ENCODE measurements at places on chromosomes 4 and X.

DNA sequence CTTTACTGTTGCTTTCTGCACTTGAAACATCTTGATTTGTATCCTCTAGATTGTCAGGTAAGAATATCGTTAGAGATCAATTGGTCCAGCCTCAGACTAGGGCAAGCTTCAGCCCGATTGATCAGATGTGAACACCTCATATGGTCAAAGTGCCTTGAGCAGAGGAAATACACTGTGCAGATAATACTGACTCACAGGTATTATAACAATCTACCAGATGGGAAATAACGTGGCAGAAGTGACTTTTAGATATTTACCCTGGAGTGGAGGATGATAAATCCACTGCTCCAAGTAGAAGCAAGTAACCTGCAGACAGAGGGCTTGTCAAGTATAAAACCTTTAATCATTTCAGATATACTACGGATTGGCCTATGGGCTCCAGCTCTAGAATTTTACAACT, 17.9 kb downstream of the VEGFC start:
- no peak for DNase-seq

DNA sequence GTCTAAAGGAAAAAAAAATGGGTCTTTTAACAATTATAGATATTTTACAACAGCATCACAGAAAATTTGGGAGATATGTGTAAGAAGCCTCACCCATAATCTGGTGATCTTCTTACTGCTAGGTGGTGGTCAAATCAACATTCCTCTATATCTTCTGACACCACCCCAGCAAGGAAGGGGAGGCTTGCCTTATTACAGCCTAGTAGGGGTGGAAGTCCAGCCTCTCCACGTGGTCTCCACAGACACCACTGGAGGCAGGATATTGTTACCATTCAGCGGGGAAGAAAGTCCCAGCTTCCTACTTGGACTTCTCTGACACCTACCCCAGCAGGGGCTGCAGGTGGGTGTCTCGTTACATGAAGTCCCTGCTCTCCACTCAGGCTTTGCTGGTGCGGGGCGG, 28.7 kb downstream of the PRPS1 start:
- no peak for DNase-seq

- DNase-seq: no peak
Observed at GRCh38 chr4:55604996-55605395, 13.0 kb upstream of the PDCL2 start.

- no peak for DNase-seq
Observed at GRCh38 chr4:168569066-168569930, 72.4 kb downstream of the PALLD start.

DNA sequence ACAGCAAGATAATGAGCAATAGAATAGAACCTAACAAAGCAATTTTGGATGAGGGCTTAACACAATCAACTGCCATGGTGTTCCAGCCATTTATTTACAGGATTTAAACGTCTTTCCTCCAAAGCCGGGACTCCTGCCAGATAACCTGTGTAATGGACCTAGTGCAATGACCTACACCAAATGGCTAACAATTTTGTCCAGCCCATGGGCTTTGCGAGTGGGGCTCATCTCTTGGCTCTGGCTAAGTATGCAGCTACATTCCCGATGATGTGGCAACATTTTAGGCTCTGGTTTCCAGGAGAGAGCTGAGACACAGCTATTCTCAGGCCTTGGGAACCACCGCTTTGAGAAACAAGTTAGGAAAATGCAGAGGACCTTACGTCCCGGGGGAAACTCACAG, 822.3 kb upstream of the FTHL17 start:
- DNase-seq: no peak

DNA sequence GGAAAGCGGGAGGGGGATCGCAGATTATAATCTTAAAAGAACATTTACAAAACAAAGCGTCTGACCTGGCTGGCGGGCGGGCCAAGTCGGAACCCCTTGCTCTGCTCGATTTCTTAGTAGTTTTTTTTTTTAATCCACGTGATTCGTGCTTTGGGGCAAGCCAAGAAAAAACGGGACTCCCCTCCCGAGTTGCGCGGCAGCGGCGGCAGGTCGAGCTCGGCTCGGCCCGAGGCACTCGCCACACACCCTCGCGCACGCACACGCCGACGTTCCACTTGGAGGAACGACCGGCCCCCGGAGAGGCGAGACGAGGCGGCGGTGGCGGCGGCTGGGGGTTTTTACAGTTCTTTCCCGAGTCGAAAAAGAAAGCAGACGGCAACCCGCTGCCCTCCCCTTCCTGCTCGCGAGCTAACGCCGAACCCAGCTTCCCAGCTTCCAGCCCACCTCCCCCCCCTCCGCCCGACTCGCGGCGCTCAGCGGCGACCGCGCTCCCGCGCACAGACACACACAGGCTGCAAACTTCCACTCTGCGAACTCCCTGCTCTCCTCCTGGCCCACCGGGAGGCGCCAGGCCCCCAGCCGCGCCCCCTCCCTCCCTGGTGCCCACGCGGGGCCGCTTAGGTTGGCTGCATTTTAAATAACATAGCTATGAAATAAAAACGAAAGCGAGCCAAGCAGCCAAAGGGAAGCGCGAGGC, 1.2 kb downstream of the BCOR start:
- DNase-seq: no peak

- no peak for DNase-seq
Observed at GRCh38 chrX:9953396-9953795, 13.8 kb upstream of the CLDN34 start.

DNA sequence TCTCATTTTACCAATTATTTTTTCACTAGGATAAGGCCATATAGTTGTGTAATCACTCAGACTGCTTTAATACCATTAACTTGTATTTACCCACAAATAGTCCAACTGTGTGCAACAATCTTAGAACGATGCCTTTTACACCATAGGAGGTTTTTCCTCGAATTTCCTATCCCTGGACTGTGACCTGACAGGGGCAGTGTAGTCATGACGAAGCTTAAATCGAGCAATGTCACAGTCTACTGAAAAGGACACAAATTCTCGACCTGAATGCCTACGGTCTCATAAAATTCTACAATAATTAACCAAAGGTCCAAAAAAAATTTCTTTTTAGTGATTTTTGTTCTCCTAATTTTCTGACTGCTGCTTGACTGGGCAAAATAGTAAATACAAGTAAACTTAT, 208.9 kb downstream of the ADAMTS3 start:
- no peak for DNase-seq

- DNase-seq: no peak
Observed at GRCh38 chrX:72127332-72127731, 4.4 kb downstream of the RTL5 start.

DNA sequence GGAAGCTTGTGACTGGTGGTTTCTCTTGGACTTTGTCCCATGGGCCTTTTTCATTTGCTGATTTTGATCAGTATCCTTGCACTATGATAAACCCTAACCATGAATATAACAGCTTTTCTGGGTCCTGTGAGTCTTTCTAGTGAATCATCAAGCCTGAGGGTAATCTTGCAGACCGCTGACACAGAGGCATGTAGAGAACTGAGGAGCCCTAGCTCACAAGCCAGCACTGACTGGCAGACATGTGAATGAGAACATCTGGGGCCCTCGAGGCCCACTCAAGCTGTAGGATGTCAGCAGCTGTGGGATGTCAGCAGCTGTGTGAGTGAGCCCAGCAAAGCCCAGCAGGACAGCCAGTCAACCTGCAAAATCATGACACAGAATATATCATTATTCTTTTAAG, 36.7 kb downstream of the HMGB3 start:
- peak; percentile 13 for DNase-seq

DNA sequence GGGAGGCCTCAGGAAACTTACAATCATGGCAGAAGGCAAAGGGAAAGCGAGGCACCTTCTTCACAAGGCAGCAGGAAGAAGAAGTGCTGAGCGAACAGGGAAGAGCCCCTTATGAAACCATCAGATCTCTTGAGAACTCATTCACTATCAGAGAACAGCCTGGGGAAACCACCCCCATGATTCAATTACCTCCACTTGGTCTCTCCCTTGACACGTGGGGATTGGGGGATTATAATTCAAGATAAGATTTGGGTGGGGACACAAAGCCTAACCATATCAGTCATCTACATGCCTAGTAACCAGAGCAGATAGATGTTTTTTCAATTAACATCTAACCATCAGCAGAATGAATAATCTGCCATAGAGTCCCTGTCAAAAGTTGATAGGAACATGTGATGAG, 30.4 kb downstream of the FAM13A start:
- no peak for DNase-seq

GRCh38 chrX:30957753-30958152, 68.7 kb upstream of the TAB3 start:
- no peak for DNase-seq

GRCh38 chrX:71912156-71912555, 1.5 kb downstream of the NHSL2 start:
- no peak for DNase-seq

DNA sequence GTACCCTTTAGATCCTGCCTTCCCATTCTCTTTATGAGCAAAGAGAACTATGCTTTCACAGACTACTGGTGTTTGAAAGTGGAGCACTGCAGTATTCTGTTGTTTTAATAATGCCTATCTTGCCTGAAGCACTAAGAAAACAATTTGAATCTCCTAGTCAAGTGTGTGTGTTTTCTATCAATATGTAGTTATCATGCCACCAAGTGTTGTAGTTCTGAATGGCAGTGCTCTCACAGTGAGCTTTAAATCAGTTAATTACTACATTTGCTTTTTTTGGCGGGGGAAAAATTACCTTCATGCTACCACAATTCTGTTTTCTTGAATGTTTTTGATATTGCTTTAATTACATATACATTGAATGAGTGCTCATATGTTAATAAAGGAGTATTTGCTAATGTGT, 143.6 kb upstream of the FAM47A start:
- no peak for DNase-seq

DNA sequence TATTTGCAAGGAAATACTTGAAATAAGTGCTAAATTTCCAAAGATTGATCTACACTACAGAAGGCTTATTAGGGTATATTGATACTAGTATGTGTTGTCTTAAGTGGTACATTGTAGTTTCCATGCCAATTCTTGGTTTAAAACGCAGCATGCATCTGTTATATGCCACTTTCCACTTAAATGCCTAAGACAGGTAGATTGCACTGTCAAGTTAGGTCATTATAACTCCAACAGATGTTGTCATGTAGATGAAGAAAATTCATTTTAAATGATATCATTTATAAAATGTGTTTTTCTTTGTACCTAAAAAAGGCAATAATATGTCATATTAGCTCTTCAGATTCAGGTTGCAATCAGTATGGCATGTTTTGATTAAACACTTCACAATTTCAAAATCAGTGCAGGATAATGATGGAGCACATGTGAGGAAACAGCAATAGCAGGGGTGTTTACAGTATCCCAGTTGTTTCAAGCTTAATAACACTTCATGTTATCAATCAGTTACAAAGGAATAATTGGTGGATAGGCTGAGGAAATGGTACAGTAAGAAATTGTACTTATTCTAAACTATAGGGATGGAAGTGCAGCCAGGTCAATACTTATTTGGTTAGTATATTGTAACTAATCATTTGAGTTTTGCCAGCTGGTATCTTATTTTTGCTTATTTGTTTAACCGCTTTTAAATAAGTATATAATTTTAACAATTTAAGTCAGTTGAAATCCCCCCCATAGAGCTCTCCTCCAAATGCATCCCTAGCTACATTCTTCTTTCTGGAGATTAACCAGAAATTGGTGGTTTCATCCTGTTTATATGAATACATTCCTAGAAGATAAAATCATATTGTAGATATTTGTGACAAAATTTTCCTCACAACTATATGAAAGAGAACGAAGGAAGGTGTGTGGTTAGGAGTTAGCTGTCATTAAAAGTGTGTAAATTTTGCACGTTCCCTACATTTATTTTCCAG, 454.4 kb upstream of the ATOH1 start:
- DNase-seq: peak; percentile 8

DNA sequence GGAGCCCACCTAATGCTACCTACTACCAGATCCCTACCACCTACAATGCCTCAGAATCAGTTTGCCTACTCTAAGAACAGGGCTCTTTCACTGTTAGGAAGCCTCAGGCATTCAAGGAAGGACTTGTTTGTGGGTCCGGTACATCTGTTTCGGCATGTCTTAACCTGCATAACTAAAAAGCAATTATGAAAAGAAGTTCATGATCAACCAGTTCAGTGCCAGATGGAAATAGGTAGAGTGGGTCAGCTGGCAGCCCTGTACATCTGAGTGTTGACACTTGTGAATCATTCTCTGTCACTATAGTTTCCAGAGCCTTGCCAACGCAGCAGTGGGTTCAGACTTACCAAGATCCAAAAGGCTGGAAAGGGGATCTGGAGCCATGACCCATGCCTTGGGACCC, 3.3 kb downstream of the TMEM185A start:
- DNase-seq: no peak

DNA sequence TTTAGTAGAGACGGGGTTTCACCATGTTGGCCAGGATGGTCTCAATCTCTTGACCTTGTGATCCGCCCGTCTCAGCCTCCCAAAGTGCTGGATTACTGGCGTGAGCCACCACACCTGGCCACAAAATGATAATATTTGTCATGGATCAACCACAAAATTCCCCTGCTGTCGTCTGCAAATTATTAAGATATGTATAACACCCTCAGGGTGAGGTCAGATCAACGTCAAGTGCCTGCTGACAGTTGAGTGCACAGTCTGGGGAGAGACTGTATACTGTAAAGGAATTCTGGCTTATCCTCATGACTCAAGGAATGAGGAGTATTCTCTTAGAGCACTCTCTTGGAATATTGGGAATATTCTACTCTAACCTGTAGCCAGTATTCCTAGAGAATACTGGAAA, 11.2 kb downstream of the EPGN start:
- DNase-seq: no peak

DNA sequence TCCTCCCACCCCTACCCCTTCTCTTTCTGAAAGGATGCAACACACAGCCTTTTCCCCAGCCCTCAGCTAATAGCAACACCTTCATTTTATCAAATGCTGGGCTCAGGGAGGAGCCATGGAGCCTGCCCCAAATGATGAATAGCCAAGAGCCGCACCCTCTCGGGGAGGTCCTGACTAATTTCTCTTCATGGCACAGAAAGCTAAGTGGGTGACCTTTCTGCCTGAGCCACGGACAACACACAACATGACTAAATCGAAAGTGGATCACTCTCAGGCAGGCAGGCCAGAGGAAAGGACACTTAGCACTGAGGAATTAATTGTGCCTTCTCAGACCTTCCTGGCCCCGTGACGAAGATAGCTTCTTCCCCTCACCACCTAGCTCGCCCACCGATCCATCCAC, 165.1 kb upstream of the RAI2 start:
- no peak for DNase-seq

DNA sequence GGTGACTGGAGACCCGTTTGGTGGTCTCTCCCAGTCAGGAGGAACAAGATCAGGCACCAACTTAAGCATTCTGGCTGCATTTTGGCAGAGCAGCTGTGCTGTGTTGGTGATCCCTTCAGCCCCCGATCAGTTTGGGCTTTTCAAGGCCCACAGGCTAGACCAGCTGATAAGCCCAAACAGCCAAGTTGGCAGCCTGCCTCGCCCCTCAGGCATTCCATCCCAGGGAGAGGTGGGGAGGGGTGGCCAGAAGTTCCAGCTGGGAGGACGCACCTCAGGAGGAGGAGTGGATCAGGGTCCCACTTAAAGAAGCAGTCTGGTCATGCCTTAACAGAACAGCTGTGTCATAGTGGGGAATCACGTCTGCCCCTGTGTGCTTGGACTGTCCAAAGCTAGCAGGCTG, 105.8 kb downstream of the CHIC1 start:
- DNase-seq: no peak

- DNase-seq: no peak
Observed at GRCh38 chrX:734362-734761, 103.8 kb downstream of the SHOX start.

Data from fibroblast of gingiva (primary cell).